Endothelial cell of umbilical vein (primary cell): ENCODE measurements at places on chromosomes 11 and 22. TPM values are rescaled to one million over a fixed set of nuclear protein-coding genes. Genes with fewer than 3 reads are reported as not detected.
A peak's percentile ranks its signal among the peaks of the same experiment; 100 is the strongest.

- peak; percentile 24 for DNase-seq
- no peaks in the 10 kb centered on the region for H3K36me3 ChIP-seq
- no peak overlapping the region for H3K4me3 ChIP-seq
- H3K27me3 ChIP-seq: peaks cover 39% of the 10 kb centered on the region
Measured at GRCh38 chr11:46277313-46277621, 195 bp upstream of the CREB3L1 start.

DNA sequence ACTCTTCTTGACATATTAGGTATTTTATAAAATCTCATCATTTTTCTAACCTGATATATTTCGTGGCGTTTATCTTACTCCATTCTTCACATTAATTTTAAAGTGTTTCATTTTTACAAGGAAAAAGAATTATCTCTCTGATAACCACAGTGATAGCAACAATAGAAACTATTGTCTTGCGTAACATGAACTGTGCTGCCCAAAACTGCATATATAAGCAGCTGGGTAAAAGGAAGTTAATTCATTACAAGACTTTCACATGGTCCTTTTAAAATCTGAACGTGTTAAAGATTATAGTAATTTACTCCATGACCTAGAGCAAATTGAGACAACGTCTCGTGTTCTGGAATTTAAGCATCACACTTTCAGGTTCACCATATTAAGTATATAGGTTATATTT lies 210.4 kb upstream of the GRIA4 start:
- H3K27me3 ChIP-seq: no peaks in the 10 kb centered on the region
- H3K4me1 ChIP-seq: no peaks in the 10 kb centered on the region
- H3K36me3 ChIP-seq: no peaks in the 10 kb centered on the region
- no peak overlapping the region for H3K4me3 ChIP-seq
- no peak for DNase-seq

GRCh38 chr22:46674367-46674781 lies 54.2 kb downstream of the GRAMD4 start:
- peak; percentile 36 for DNase-seq
- no peaks in the 10 kb centered on the region for H3K36me3 ChIP-seq
- no peaks in the 10 kb centered on the region for H3K27me3 ChIP-seq

DNA sequence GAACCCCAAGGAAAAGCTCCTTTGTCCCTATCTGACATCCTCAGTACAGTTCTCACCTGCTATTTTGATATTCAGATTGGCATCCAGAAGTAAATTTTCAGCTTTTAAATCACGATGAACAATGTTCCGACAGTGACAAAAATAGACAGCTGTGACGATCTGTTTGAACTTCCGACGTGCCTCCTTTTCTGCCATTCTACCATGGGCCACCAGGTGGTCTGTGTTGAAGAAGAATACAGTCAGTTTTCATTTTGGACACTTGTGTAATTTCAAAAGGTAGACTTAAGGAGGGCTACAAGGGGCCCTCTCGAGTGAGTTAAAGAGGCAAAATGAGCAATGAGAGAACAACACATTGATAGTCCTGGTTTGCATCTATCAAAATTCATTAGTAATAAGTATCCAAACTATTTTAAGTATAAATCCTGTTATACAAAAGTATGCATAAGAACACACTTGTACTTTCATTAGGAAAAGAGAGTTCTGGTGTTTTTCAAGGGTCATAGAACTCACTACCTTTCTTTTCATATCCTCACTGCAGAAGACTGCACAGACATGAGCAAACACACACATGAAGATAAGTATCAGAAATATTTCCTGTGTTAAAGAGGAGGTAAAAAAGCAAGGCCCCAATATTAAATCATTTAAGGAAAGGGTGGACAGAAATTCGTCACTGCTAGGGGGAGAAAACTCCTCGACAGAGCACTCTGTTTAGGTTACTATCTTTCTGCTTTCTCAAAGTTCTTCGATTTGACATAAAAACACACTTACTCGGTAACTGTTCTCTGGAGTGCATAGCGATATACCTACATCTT lies 89.9 kb upstream of the APOA1 start:
- no peak overlapping the region for H3K27ac ChIP-seq
- no peaks in the 10 kb centered on the region for H3K27me3 ChIP-seq
- DNase-seq: peak; percentile 16
- no peaks in the 10 kb centered on the region for H3K36me3 ChIP-seq
- no peak overlapping the region for H3K4me3 ChIP-seq

DNA sequence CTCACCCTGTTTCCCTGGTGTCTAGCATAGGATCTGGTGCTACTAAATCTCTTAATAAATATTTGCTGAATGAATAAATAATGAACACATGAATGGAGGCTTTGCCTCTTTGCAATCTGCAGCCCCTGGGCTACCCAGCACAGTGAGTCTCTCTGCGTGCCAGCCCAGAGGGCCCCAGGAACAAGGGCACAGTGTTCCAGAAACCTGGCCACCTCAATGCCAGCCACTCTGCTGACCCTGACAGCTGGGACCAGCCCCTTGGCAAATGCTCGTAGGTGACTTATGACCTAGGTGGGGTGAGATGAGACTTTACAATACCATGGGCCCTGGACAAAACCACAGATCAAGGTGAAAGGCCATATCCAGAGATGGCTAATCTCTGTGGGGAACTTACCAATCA lies 31.6 kb downstream of the UQCR10 start:
- peak overlapping the region; percentile 50 for H3K27ac ChIP-seq
- no peak for DNase-seq
- no peaks in the 10 kb centered on the region for H3K27me3 ChIP-seq
- H3K4me3 ChIP-seq: no peak overlapping the region

The NAALADL1 gene
- total RNA-seq: 4.4 and 6.8 TPM in 2 replicates
